ENCODE measurements at places on chromosomes 4 and X.

DNA sequence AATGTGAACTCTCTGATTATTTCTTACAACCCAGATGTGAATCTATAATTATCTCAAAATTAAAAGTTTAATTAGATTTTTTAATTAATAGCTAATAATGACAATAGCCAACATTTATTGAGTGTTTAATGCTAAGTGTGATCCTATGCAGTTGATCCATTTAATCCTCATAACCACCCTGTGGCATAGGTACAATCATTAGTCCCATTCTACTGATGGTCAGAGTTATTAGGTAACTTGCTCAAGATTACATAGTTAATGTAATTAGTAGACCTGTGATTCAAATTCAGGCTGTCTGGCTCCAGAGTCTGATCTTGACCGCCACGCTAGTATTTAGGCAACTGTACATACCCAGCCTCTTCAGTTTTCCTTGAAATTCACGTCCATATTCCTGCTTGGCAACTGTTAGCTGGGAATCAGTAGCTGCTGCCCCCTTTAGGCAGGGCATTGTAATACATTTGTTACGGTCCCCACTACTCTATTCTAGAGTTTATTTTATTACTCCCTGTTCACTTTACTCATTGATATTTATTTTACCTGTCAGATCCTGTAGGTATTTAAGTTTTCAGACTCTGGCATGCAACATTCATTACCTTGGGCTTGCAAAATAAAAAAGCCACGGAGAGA is 20.6 kb upstream of the TEC start:
- no peak for DNase-seq

GRCh38 chr4:55561889-55562288 is 15.2 kb upstream of the CLOCK start:
- DNase-seq, result no peak

GRCh38 chrX:131675596-131676194 is 131.8 kb downstream of the OR13H1 start:
- DNase-seq, result no peak

DNA sequence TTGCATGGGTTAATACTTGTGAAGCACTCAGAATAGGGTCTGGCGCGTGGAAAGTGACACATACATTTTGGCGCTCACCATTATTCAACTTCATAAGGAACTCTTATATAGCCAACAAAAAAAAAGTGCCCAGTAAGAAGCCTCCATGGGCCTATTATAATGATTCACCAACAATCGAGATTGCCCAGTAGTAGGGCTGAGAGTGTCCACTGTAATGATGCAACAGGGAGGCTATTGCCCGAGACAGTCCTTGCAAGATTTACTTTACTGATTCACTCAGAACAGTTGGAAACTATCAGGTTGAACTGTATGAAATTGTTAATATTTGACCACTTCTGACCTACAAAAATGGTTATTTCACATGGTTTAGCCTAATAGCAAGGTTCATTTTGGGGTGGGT is 86.0 kb downstream of the PJA1 start:
- DNase-seq, result no peak

GRCh38 chr4:6442555-6442954 is 29.9 kb downstream of the PPP2R2C start:
- no peak for DNase-seq

GRCh38 chrX:67636532-67636931 is 92.7 kb downstream of the AR start:
- DNase-seq, result no peak

DNA sequence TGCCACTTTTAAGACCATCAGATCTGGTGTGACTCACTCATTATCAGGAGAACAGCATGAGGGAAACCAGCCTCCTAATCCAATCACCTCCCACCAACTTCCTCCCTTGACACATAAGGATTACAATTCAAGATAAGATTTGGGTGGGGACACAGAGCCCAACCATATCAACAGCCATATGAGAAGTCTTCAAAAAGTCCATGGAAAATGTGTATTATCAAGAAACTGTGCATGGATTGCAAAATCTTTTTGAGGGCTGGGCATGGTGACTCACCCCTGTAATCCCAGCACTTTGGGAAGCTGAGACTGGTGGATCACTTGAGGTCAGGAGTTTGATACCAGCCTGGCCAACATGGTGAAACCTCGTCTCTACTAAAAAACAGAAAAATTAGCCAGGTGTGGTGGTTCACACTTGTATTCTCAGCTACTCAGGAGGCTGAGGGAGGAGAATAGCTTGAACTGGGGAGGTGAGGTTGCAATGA is 17.8 kb upstream of the RPL39 start:
- no peak for DNase-seq

DNA sequence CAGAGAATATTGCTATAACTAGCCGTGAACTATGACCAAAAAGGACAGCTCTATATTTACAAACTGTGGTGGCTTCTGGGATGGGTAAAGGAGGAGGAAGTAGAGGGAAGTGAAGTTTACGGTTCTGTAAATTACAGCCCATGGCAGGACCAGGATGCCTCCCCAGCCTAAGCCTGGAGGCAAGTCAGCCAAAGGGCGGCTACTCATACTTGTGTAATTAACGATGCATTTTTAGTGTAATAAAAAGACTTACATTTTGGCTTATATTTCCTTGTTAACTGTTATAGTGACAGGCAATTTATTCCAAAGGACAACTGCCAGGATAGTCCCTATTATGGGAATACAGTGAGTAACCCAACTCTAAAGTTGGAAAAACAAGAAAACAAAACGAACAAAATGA is 139.9 kb upstream of the OTUD4 start:
- no peak for DNase-seq

GRCh38 chr4:124018383-124019317 is 622.1 kb downstream of the SPRY1 start:
- DNase-seq, result no peak

DNA sequence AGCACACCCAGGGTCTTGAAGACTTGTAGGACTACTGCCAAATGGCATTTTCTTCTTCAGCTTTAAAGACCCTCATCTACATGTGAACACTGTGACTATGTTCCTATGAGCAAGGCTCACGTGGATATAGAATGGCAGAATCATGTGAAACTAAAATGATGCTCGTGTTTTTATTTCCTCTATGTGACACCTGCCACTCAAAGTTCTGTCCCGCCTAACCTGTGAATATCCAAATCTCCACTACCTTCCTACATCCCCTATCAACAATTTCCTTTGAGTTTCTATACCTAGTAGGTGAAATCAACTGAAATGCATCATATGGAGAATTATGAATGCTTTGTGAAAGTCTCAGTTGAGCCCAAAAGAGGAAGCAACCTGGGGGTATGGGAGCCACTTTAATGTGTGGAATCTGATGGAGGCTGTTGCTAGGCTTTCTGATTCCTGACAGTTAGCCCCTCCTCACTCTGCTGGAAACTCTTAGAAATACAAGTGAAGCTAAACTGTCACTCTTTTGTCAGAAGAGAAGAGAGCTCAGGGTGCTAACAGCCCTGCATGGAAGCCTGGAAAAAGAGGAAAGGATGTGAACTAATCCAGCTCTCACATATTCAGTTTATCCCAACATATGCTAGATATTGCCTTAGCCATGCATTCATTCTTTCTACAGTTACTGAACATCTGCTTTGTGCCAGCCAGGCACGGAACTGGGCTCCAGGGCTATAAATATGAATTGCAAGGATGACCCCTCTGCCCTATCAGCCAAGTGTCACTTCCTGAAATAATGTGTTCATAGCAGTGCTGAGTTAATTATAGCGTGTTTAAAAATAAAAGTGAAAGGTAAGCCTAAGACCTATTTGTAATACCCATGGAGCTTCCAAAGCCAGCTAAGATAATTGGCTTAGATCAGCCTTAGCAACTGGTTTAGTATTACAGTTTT is 11.0 kb downstream of the LHFPL1 start:
- DNase-seq, result no peak

- no peak for DNase-seq
Observed at GRCh38 chr4:81449015-81449414, 22.7 kb downstream of the RASGEF1B start.

DNA sequence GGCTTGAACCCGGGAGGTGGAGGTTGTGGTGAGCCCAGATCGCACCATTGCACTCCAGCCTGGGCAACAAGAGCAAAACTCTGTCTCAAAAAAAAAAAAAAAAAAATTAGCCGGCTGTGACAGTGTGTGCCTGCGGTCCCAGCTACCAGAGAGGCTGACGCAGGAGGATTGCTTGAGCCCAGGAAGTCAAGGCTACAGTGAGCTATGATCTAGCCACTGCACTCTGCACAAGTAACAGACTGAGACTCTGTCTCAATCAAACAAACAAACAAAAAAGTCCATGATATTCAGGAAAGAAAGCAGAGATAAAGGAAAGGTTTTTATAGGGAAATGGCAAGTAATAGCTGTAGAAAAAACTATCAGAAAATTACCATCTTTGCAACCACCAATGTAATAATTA is 2.1 kb upstream of the LAGE3 start:
- DNase-seq, result no peak

DNA sequence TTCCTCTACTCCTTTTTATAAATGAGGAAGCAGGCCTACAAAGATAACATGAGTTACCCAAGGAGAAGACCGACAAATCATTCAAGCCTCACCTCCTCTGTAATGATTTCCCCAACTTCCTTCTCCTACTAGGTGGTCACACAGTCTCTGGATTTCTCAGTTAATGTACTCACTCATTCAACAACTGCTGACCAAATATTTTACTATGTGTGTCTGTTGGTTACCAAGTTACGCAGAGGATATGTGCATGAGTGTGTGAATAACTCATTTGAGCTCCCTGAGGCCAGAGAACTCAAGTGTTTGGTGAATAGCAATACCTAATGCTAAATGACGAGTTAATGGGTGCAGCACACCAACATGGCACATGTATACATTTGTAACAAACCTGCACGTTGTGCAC is 10.4 kb downstream of the CASK start:
- DNase-seq, result no peak

DNA sequence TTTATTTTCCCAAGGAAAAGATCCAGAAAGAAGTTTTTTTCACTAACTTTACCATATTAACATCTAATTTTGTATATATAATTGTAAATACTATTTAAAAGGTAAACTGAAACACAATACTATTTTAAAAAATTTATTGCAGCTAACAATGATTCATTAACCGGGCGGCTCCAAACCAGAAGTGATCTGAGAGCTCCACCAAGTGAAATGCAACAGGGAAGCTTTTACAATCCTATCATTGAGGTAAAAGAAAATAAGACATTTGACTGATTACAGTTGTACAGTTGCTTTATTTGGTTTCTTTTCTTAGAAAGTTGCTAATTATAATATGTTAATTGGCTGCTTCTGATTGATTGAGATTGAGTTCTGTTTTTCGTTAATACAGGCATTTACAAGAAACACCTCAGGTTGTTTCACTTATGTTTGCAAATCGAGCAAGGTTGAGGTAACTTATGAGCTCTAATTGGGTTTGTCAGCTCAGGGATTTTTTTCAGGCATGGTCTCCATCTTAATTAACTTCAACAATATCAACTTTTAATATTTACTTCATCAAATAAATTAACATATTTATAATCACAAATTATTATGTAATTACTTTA is 220.2 kb upstream of the UGT8 start:
- DNase-seq, result no peak

DNA sequence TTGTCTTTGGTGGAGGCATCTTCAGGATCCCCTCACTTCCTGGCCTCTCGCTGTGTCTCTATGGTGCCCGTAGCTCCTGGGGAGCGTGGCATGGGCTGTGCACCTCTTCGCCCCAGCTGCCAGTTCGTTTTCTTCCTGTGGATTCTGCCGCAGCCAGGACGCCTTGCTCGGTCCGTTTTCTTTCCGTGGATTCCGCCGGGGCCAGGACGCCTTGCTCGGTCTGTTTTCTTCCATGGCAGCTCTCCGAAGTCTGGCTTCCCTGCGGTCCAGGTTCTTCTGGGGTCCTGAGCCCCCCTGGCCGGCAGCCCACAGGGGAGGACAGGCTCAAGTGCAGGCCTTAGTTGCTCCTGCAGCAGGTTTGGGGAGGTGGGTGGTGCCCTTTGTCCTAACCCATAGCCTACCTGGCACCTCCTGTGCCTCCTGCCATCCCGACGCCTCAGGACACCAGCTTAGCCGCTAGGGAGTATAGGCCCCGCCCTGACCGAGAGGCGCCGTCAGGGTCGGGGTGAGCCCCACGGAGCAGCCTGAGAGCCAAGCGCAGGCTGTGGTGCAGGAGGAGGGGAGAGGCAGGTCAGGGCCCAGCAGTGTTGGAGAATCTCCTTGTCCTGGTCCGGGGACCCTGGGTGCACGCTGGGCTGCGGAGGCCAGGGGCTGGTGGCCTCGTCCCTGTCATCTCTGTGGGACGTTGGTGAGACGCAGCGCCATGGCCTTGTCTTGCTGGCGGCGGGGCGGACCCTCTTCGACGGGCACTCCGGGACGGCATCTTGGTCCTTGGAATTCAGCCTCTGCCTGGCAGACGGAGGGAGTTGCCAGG is 27.1 kb downstream of the UVSSA start:
- peak; percentile 13 for DNase-seq

DNA sequence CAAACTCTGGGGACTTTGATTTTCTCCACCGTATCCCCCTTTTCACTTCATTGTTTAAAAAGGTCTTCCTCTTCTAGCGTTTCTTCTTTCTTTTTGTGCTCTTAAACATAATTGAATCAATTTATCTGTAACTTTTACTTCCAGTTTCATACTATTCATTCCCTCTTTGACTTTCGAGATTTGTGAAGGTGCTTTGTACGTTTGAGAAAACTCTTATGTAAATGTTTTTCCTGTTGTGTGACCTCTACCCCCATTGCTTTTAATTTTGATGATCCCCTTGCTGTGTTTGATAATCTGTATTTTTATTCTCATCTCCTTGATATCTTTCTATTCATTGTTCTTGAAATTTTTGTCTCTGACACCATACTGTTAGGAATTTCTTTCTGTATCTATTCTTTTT is 4.8 kb downstream of the USP38 start:
- no peak for DNase-seq
